ENCODE measurements at places on chromosomes 11 and 22. TPM values are rescaled to one million over a fixed set of nuclear protein-coding genes. Genes with fewer than 3 reads are reported as not detected.

Gene RTN4RL2
- 11.5 TPM for polyA plus RNA-seq

DNA sequence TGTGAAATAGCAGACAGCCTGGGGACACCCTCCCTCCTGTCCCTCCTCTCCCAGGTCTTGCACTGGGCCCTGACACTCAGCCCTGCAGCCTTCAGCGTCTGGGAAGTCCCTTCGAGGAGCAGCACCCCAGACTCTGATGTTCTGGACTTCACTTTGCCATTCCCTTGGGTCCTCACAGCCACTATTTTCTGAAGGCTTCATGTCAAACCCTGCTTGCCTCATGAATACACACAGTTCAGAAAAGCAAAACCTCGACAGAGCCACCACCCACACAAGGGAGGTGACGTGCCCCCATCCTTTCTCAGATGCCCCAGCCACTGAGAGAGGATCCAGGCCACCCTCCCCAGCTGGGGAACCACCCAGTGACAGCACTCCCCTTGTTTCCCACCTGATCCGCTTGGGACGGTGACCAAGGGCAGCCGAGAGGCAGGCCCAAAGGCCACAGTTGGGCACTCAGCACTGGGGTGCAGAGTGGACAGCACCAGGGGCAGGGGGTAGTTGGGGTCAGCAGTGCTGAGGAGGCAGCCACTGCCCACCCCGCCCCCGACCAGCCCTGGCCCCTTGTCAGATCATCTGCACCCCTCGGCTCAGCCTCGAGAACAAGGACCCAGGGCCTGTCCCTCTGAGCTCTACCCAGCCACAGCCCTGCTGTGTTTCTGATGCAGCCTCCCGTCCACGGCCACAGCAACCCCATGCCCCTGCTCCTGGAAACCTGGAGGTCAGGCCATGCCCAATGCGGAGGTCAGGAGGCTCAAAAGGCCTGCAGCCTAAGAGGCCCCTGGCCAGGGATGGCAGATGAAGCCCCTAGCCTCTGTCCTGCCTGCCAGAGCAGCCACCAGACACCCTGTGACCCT is 3.1 kb upstream of the TNNT3 start:
- DNase-seq: no peak

DNA sequence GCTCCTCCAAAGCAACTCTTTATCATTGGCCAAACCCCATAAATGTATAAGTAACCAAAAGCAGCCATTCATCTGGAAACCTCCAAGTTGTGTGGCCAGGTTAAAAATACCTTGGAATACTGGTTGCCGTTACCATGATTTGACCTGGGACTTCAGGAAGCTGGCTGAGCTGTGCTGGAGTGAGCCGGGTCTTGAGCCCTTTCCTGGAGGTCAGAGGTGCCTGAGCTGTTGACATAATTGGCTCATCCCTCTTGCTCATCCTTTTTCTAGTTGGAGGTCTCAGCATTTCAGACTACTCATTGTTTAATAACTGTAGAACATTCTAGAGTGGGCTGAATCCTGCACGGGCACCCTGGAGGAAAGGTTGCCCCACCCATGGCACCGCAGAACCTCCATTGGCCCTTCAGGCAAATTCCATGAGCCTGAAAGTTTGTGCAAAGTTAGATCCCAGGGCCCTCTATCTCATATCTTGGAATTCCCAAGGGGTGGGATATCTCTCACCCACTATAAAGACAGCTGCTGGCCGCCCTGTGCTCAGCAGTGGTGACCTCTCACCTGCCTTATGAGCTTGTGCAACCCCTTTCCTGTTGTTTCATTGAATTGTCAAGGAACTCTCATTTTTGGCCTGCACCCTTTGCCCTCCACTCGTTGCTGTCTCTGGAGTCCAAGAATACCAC is 77.0 kb downstream of the C22orf31 start:
- DNase-seq: no peak

- no peak for DNase-seq
These were observed 108.6 kb upstream of the ASPHD2 start for GRCh38 chr22:26320447-26320846.

DNA sequence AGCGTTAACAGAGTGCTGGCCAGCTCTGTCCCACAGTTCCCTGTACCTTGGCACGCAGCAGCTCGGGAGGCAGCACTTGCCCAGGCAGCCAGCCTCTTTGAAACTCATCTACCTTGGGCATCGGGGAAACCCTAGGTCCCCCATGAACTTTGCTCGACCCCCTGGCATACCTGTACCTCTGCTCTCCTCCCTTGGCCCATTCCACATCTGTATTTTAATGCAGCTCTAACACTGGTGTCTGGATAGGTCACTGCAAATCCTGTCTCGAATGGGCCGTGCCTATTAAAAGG is 304.1 kb downstream of the TBC1D22A start:
- DNase-seq: no peak

Data from muscle of arm (tissue), 14 donors.